ENCODE measurements at places on chromosomes 12 and 14.

DNA sequence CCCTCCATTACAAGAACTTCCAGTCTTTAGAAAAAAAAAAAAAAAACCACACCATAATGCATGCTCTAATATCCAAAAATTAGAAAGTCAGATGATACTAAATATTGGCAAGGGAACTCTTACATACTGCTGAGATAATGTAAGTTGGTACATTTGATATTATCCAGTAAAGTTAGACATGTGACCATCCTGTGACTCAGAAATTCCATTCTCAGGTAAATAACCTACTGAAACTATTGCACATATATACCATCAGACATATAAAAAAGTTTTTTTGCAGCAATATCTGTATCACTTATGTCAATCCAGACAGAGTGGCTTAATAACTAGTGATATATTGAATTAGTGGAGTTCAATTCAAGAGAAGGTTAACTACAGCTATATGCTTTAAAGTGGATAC lies 63.5 kb downstream of the KITLG start:
- no peak for DNase-seq

DNA sequence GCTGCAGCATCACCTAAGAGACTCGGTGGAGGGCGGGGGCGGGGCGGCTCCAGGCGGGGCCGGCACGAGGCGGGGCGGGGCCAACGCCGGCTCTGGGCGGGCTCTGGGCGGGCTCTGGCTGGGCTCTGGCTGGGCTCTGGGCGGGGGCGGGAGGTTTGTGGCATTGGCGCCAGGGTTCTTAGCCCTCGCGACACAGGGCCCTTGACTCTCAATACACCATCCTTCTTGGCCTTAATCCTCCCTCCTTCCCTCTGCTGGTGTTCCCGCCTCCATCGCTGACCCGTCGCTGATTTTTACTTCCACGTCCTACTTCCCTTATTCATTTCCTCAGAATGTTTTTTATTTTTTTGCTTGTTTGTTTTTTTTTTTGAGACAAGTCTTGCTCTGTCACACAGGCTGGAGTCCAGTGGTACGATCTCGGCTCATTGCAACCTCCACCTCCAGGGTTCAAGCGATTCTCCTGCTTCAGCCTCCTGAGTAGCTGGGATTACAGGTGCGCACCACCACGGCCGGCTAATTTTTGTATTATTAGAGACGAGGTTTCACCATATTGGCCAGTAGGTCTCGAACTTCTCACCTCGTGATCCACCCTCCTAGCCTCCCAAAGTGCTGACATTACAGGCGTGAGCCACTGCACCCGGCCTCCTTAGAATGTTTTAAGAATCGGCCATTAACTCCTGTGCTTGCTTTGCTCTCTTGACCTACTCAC lies at the start of gene BLTP3B:
Gene BLTP3B, minus strand, starts transcription at position 24 of the 709 bp plus-strand sequence. CDS start 239 bp downstream, outside the sequence.
- peak; percentile 96 for DNase-seq

- no peak for DNase-seq
Observed at GRCh38 chr12:5230861-5231260, 187.2 kb downstream of the KCNA5 start.

DNA sequence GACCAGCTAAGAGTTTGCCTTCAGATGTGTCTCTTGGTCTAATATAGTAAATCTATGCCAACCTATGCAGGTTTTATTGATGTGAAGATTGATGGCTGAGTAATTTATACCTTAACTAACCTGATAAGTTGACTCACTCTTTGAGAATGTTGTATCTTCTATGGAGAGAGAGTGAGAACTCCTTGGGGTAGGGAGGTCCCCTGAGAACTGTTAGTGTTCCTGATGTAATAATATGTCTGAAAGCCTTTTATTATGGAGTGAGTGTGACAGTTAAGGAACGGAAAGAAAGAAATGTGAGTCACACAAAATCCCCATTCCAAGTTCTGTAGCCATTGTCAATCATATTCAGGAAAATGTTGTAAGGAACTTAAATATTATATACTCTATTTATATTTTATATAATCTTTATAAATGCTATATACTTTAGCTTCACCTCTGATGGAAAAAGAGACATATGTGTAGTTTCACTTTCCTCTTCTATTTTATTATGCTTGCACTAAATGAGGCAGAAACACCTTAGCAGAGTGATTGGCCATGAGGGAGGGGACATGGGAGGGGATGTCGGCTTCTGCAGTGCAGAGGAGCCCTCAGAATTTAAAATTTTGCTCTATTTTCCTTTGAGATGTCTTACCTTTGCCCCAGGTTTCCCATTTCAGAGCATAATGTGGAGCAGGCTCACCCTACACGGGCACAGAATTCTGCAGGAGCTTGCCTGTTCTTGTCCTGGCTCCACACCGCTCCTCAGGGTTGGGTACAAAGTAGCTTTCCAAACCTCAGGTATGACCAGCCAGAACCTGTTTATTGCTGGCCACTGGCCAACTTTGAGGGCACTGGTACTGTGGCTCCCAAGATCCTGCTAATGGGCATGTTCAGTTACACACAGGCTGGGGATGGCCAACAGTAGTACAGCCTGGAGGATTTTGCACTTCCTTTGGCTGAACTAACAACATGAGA lies 57.7 kb downstream of the ARF6 start:
- no peak for DNase-seq

GRCh38 chr14:80275208-80275850 lies 64.0 kb upstream of the DIO2 start:
- DNase-seq: no peak

DNA sequence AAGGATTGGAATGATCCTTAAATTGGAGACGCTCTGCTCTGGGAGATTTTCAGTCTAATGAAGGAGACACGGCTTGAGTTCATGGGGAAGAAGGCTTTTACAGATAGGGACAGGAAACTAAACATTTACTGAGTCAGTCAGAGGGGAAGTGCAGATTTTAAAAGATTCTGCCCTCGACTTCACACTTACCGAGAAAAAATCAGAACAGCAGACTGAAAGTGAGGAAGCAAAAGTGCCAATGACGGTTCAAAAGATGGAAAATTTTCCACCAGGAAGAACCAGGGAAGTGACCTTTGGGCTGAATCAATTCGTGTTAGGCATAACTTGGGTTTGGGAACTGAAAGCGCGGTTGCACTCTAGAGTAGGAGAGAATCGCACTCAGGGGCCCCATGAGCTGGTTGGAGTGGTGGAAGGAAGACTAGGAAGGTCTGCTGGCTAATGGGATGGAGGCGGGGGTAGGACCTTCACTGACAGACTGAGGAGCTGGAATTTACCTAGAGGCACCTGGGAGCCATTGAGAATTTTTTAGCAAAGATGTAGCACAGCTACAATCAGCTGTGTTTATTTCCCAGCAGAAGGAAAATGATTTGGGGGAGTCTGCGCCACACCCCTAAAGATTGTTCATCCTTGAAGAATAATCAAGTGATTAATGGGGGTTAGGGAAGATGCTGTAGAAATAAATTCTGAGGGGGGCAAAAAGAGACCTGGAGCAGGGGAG lies 1.2 kb downstream of the KCNK13 start:
- DNase-seq: no peak

DNA sequence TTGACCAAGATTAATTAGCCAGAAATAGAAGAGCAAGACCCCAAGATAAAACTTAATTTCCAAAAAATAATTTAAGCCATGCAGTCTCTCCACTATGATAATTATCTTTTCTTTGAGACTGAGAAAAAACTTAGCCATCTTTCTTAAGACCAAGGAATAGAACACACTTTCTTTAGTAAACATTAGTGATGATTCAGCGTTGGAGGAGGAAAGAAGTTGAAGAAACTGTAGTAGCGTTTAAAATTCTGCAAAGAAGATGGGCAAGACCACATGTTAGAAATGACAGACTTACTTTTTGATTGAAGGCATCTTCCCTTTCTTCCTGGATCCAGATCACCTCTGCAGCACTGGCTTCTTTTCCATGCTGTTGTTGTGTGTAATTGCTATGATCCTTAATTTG lies 124.8 kb upstream of the RASSF8 start:
- no peak for DNase-seq

DNA sequence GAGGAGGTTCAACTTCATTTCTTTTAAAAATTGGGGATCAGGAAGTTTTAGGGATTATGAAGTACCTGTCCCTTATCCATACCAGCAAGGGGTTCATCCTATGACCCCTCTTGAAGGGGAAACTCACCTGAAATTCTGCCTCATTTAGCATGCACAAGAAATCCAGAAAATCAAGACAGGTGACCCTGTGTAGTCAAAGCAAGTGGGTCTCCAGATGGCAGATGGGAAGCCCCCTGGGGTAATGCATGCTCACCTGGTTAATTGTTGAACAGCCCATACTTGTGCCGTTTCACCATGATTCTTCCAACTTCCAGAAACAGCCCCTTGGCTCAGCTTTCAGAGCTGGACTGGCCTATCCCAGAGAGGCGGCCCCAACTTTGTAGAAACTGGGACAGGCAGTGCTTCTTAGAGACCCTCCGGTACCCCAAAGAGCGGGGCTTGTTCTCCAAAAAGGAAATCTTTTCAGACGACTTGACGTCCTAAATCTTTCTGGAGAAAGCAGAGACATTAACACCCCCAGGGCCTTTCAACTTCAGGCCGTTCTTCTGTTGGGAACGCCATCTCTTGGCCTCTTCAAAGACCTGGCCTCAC lies 66.3 kb upstream of the ESRRB start:
- DNase-seq: no peak

- DNase-seq: no peak
Observed at GRCh38 chr12:132739600-132740312, 21.9 kb downstream of the ANKLE2 start.

DNA sequence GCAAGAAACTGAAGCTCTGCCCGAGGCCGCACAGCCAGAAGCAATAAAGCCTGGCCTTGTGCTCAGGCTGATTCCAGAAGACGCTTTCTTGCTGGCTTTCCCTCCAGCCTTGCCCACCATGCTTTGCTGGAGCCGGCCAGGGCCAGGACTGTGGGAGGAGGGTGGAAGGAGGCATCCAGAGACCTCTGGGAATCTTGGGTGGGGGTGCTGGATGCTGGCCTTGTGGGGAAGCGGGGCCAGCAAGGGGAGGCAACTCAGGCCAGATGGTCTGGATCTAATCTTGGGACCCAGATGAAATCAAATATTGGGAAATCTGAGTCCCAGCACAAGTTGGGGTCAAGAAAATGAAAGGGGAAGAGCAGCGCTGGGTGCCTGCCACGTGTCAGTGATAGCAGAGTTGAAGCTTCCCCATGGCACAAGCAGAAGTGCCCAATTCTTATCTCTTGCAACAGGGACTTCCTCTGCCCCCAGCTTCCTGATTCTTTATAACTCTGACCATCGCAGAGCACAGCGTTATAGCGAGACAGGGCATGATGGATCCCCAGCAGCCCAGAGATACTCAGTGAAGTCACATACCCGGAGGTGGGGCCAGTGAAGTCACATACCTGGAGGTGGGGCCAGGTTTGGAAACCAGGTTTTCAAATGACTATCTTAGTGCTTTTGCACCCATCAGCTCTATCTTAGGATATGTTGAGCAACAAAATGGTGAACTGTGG lies 6.4 kb upstream of the RABGGTA start:
- DNase-seq: no peak

DNA sequence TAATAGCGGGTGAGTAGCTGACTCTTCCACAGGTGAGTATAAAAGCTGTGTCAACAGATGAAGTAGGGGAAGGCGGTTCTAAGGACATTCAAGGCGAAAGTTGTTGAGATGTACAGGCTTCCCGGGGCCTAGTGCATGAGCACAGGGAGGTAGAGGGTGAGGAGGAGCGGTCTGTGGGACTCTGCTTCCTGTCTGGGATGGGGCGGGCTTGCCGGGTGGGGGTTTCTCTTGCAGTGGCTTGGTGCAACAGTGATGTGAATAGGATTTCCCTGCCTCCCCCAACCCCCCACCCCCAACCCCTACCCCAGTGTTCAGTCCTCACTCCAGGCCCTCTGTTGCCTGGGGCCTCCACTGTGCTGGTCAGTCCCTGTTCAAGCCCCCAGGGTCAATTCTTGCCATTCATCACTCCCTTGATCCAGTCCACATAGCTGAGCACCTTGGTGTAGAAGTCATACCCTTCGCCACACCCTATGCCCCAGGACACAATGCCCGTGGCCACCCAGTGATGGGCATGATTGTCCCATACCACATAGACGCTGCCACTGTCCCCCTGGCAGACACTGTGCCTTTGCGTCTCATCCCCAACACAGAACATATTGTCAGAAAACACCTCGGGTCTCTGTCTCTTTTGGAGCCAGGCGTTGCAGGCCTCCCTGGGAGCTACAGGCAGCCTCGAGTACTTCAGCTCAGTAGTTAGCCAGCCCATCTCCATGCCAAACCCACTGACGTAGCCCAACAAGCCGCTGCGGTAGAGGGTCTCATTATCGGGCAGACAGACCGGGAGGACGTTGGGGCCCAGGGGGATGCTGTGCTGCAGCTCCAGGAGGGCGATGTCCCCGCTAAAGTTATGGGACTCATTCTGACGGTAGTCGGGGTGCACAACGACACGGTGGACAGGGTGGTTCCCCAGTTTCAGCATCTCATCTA lies 4.0 kb upstream of the C1R start:
- no peak for DNase-seq

DNA sequence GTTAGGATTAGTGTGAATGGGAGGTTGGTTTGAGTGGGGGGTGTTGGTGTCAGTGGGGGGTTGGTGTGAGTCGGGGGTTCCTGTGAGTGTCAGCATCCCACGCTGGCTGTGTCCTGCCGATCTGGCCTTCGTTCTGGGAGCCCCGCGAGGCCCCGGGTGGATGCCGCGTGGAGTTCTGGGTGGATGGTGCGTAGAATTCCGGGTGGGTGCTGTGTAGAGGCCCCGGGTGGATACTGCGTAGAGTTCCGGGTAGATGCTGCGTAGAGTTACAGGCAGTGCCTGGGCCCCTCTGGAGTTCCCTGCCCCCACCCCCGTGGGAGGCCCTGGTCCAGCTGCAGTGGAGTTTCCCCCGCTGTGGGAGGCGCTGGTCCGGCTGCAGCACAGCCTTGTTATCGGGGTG lies 8.7 kb downstream of the NOC4L start:
- no peak for DNase-seq

GRCh38 chr12:20601668-20602280 lies 93.4 kb upstream of the SLCO1C1 start:
- DNase-seq: no peak

- no peak for DNase-seq
Observed at GRCh38 chr12:125267114-125267513, 201.9 kb downstream of the AACS start.

GRCh38 chr14:24052656-24053547 lies 1.1 kb downstream of the CARMIL3 start:
- no peak for DNase-seq

Data from left hindlimb (tissue), 1 donor.